ENCODE measurements at places on chromosomes 7 and 10.
A peak's percentile ranks its signal among the peaks of the same experiment; 100 is the strongest.

- DNase-seq = no peak
Observed at GRCh38 chr7:5854738-5855137, 25.9 kb upstream of the OCM start.

GRCh38 chr7:107036535-107036934 is 8.0 kb upstream of the PRKAR2B start:
- DNase-seq = no peak

- DNase-seq = no peak
Observed at GRCh38 chr7:52547308-52547910, 488.0 kb upstream of the POM121L12 start.

- no peak for DNase-seq
Observed at GRCh38 chr7:1137517-1138167, 22.4 kb downstream of the ZFAND2A start.

DNA sequence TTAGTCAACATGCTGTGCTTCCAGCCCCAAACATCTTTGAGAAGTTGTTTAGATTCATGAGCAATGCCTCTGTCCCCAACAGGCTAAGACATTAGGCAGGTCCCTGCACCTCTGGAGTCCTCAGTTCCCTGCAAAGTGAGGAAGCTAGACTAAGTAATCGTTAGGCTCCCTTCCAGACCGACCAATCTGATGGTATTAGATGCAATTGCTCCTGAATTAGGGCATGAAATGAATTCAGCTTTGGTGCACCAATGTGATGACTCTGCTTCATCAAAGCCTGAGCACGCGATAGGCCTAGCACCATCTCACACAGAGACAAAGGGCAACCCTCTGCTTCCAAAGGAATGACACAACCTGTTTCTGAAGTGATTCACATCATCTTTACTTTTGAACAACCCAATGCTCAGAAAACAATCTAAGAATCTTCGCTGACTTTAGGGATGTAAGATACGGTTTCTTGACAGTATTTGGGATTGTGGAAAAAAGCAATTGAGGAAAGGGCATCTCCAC is 723 bp upstream of the TES start:
- no peak for DNase-seq

DNA sequence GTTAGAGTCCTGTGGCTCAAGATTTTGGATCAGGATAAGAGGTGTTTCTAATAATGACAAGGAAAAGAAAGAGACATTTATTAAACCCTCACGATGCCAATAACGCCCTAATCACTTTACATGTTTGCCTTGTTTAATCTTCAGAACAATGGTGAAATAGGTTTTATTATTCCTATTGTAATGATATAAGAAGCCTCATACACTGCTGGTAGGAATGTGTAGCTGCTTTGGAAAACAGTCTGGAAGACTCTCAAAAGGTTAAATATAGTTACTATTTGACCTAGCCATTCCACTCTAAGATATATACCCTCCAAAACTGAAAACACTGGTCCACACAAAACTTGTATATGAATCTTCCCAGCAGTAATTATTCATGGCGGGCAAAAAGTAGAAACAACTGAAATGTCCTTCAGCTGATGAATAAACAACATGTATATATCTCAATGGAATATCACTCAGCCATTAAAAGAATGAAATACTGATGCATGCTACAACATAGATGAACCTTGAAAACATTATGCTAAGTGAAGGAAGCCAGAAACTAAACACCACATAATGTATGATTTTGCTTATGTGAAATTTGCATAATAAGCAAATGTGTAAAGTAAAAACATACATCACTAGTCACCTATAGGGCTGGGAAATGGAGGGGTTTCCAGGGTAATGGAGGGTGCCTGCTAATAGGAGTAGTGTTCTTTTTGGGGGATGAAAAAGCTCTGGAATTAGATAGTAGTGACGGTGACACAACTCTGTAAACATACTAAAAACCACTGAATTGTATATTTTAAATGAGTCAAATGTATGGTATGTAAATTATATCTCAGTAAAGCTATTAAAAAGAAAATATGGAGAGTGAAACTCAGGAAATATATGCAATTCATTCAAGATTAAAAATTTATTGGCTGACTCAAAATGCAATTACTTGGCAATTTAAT is 76.9 kb upstream of the ANK3 start:
- no peak for DNase-seq

- no peak for DNase-seq
Observed at GRCh38 chr10:100600218-100600617, 64.5 kb downstream of the HIF1AN start.

GRCh38 chr7:70505468-70505867 is 626.5 kb upstream of the GALNT17 start:
- DNase-seq = no peak

- DNase-seq = peak; percentile 85
Observed at GRCh38 chr7:33874943-33875342, 30.4 kb upstream of the BMPER start.

GRCh38 chr10:132291826-132292225 is 15.9 kb downstream of the STK32C start:
- no peak for DNase-seq

- peak; percentile 91 for DNase-seq
Observed at GRCh38 chr7:131071786-131072504, 255.7 kb upstream of the MKLN1 start.

GRCh38 chr10:61897671-61898434 is 3.6 kb upstream of the ARID5B start:
- DNase-seq = peak; percentile 69

DNA sequence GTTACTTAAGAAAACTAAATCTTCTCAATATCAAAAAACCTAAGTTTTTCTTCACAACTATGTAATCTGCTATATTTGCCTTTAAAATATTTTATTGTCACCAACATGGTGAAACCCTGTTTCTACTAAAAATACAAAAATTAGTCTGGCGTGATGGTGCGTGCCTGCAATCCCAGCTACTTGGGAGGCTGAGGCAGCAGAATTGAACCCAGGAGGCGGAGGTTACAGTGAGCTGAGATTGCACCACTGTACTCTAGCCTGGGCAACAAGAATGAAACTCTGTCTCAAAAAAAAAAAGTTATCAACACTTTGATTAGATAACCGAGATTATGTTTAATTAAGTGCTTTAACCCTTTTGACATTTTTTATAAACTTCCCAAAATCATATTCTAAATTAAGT is 28.3 kb upstream of the CLDN4 start:
- no peak for DNase-seq

DNA sequence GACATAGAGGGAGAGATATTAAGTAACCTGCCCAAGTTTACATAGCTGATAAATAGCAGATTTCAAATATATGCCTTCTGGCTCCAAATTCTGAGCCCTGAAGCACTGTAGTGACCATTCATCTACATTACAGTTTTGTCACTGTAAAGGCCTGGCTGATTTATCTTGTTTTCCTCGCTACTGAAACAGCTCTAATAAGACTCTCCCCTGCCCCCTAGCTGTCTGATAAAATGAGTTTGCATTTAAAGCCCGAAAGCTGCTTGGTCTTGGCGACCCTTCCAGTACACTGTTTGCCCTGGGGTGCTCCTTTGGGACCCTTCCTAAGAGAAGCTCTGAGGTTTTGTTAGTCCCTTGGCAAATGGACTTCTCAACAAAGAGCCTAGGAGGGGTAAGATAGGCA is 59.7 kb upstream of the RAB11FIP2 start:
- DNase-seq = peak; percentile 55

- no peak for DNase-seq
Observed at GRCh38 chr7:7512861-7513597, 22.6 kb downstream of the COL28A1 start.

GRCh38 chr10:88881320-88881719 is 1.3 kb downstream of the STAMBPL1 start:
- no peak for DNase-seq

DNA sequence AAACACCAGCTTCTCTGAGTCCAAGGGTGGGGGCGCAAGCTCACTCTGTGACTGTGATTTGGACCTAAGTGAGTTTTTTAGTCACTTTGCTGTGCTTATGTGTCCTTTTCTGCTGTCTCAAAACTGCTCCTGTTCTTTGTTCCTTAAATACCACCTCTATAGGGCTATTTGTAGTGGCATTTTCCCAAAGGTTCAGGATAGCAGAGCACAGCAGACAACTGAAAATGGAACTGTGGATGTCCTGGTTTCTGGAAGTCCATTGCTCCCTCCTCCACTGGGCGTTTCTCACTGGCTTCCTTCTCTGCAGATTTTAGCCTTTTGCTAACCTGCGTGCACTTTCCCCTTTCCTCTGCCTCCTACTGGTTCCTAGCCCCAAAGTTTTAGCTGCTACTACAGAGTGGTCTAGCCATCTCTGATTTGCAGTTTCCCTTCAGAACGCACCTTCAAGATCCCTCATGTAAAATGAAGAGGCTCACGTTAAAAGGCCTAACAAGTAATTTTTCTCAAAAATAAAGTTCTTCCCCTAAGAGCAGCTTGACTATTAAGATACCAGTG is 25.6 kb downstream of the BLVRA start:
- no peak for DNase-seq

DNA sequence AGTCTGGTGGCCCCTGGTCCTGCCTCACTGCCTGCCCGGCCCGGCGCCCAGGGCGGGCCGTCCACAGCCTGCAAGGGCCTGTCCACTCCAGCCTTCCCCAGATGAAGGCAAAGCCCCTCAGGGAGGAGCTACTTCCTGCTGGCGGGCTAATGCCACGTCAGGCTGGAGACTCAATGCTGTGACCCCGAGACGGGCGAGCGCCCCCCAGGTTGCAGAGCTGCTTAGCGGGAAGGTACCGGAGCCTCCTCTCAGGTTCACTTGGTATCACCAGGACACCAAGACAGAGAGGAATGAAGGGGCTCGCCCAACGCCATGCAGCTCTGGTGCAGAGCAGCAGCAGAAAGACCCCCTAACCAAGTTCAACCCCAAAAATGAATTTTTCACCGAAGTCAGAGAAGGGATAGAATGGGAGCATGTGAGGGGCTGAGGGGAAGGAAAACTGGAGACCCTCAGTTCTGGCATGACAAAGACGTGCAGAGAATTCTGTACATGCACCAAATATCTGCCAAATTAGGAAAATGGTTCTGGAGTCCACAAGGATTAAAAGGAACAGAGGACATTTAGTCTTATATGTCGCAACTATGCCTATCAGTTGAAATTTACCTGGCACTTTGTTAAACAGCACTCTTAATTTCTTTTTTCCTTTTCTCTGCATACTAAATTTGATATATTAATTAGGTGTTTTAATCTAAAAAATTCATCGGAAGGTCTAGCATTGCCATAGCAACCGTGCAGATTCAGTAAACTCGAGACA is 2.8 kb downstream of the STK32C start:
- no peak for DNase-seq

- DNase-seq = no peak
Observed at GRCh38 chr7:136292365-136292764, 315.2 kb upstream of the MTPN start.

DNA sequence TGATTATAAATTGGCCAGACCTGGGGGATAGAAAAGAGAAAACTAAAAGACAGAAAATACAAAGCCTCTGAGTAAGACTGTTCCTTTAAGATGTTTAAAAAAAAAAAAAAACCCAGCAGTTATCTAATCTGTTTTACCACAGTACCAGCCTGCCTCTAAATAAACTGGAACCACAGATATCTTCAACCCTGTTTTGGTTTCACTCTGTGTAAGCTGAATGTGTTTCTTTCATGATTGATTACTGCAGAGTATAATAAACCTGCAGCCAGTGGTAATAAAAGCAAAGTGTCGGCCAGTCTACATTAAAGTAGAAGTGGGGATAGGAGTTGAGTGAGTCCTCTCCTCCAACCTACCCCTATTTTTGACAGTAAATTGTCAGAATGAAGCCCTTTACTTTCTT is 40.6 kb downstream of the MGAM2 start:
- DNase-seq = no peak

DNA sequence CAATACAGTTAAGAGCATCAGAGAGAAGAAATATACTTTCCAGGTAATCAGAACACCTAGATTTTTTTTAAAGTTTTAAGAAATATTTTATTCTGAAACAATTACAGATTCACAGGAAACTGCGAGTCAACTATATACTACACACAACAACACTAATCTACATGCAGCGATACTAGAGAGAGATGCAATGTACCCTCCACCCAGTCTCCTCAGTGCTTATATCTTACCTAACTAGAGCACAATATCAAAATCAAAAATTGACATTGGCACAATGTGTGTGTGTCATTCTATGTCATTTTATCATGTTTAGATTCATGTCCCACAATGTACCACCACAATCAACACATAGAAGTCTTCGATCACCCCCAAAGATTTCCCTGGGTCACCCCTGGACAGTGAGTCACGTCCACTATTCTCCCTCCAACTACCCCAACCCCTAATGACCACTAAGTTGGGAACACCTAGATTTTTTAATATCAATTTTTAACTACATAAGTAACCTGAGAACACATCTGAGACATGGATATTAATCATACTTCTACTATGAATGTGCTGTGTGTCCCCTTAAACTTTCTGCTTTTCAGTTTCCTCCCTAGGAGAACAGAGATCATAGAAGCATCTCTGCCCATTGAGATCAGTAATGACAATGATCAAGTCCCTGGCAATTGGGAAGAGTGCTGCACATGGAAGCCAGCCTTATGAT is 86.5 kb downstream of the GSAP start:
- no peak for DNase-seq

DNA sequence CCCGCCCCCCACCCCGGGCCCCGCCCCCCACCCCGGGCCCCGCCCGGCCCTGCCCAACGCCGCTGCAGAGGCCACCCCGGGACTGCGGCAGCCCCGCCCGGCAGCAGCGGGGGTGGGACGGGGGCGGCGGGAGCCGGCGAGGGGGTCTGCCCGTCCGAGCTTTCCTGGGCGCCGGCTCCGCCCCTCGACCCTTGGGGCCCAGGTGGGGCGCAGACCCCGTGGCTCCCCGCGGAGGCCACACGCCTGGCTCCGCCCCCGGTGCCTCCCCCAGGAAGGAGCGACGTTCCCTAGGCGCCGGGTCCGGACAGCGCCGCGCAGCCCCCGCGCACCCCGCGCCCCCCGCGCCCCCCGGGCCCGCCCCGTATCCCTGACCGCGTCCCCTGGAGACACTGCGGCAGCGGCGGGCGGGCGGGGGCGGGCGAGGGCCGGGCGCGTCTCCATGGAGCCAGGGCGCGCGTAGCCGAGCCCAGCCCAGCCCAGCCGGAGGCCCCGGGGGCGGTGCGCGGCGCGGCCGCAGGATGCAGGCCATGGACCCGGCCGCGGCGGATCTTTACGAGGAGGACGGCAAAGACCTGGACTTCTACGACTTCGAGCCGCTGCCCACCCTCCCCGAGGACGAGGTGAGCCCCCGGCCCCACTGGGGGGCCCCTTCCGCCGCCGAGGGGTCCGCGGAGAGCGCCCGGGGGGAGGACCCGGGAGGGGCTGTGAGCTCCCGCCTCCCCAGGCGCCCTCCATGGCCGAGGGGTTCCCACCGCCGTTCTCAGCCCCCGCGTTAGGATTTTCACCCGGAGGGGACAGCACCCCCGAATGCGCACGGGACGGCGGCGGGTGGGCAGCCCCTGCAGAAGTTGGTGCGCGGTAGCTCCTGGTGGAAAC is at the start of gene KNDC1:
KNDC1 (plus strand) TSS at position 270 of the 876 bp plus-strand sequence; CDS start at position 519, 249 bp downstream.
- peak; percentile 23 for DNase-seq

DNA sequence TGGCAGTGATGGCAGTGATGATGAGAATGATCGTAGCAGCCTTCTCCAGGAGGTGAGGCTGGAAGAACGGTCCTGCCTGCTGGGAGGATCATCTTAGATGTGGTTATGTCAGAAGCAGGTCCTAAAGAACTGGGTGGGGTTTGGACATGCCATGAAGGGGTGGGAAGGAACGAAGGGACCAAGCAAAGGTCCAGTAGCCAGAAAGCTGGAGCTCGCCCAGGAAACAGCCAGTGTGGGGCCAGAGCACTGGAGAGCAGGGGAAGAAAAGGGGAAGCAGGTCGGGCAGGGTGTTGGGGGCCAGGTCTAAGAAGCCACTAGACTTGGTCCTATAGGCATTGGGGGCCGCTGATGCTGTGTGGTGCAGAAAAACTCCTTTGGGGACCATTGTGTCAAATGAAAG is 127.4 kb downstream of the RGS10 start:
- DNase-seq = no peak

- DNase-seq = peak; percentile 60
Observed at GRCh38 chr10:102150970-102151773, 1.0 kb upstream of the NOLC1 start.
